ENCODE measurements at places on chromosomes 4 and X.

DNA sequence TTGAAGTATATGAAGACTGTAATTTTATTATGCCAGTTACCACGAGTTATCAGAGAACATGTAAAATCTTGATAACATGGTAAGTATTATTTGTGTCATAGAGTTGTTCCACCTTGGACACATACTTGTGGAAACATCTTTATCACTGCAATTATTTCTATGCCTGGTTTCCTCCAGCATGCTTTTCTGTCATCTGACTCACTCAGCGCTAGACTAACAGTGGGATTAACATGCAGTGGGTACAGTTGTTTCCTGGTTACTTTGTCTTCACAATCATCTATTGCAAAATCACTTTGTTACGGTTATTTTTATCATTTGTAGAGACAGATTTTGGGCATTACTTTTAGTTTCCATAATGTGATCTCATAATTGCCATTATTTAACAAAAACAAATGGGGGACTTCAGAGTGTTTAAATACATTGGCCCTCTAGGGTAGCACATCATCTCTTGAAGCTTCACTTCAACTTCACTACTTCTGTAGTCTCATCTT lies at the start of gene STATH:
Gene STATH, plus strand, starts transcription at position 441 of the 491 bp plus-strand sequence. CDS start 2,472 bp downstream, outside the sequence.
- no peak for DNase-seq

DNA sequence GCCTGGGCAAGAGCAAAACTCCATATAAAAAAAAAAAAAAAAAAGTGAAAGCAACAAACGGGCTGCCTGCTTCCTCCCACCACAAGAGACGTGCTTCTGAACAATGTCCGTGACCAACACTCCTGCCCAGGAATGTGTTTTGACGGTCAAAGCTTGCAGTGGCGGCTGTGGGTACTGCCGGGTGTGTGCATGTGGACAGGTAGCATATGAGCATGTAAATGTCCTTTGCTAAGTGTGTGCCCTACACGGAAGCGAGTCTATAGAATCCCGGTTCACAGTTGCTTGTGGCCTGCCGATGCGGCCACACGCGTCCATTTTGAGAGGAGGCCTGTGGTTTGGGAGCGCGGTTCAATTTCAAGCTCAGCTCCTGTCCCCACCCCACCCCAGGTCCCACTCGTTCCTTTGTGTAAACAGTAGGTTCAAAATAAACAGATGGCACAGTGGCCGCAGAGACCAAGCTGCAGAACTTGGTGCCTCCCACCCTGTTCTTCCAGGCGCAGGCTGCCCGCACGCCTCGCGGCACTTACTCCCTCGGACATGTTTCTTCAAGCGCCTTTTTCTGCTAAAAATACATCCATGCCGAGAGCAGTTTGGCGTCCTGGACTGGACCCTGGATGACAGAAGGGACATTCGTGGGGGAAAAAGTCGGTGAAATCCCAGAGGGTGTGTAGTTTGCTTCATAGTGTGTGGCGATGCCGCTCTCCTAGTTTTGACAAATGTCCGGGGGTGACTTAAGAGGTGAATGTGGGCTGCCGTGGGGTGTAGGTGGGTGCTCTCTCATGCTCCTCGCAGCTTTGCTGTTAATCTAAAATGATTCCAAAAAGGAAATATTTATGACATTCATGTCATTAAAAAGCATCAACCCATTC lies 11.5 kb upstream of the NKX1-1 start:
- no peak for DNase-seq

GRCh38 chr4:10077483-10078335 lies 38.9 kb downstream of the WDR1 start:
- DNase-seq: no peak

- DNase-seq: no peak
These were observed 8.7 kb upstream of the IL13RA1 start for GRCh38 chrX:118718737-118719136.

GRCh38 chr4:147760176-147760575 lies 28.3 kb downstream of the ARHGAP10 start:
- no peak for DNase-seq

GRCh38 chr4:53088152-53088551 lies 226.0 kb downstream of the RASL11B start:
- DNase-seq: no peak

GRCh38 chr4:7868892-7869471 lies 70.7 kb downstream of the AFAP1 start:
- no peak for DNase-seq

GRCh38 chr4:13907255-13907751 lies 279.8 kb upstream of the BOD1L1 start:
- DNase-seq: no peak

GRCh38 chr4:16775411-16776154 lies 122.9 kb downstream of the LDB2 start:
- DNase-seq: no peak
